Fibroblast of lung (primary cell): ENCODE measurements at places on chromosomes 5 and 9. TPM values are rescaled to one million over a fixed set of nuclear protein-coding genes. Genes with fewer than 3 reads are reported as not detected.

IFNB1 gene
- total RNA-seq = under 0.01 and 0.17 TPM in 2 replicates

PCDHB11 gene
- 0.77 and 1.7 TPM in 2 replicates for total RNA-seq

PRR16 gene
- total RNA-seq = 3.1 and 7.3 TPM in 2 replicates

SCGB3A2 gene
- not detected in 2 replicates for total RNA-seq

GALNT12 gene
- 18.2 and 27.2 TPM in 2 replicates for total RNA-seq

SYK gene
- not detected in 2 replicates for total RNA-seq

PHF19 gene
- 22.1 and 38.3 TPM in 2 replicates for total RNA-seq

GLDC gene
- 0.51 and 0.83 TPM in 2 replicates for total RNA-seq

FOXD4L4 gene
- 0.26 TPM in 1 of 2 replicates, not detected in the other for total RNA-seq

SPINK13 gene
- not detected in 2 replicates for total RNA-seq

SLC22A5 gene
- 7.7 and 8.8 TPM in 2 replicates for total RNA-seq

C8G gene
- total RNA-seq = 1.2 TPM in 1 of 2 replicates, not detected in the other

NUTM2F gene
- total RNA-seq = not detected in 2 replicates

LHX6 gene
- total RNA-seq = not detected in 2 replicates

COL15A1 gene
- total RNA-seq = 41.0 and 43.9 TPM in 2 replicates

FNBP1 gene
- total RNA-seq = 33.6 and 44.3 TPM in 2 replicates

FST gene
- 129 and 759 TPM in 2 replicates for total RNA-seq

HCN1 gene
- not detected in 2 replicates for total RNA-seq

PCDHGA5 gene
- total RNA-seq = 1.5 and 2.6 TPM in 2 replicates

CDH10 gene
- under 0.01 and 0.17 TPM in 2 replicates for total RNA-seq

PKD2L2 gene
- total RNA-seq = 0.26 TPM in 1 of 2 replicates, not detected in the other

GMCL2 gene
- total RNA-seq = under 0.01 TPM in 2 replicates

PCSK1 gene
- not detected in 2 replicates for total RNA-seq

RAD23B gene
- 101 and 156 TPM in 2 replicates for total RNA-seq

CXCL14 gene
- 0.17 and 0.26 TPM in 2 replicates for total RNA-seq

PAEP gene
- not detected in 2 replicates for total RNA-seq

CDC25C gene
- total RNA-seq = 0.26 and 3.0 TPM in 2 replicates

LRRC26 gene
- total RNA-seq = not detected in 2 replicates

INSL6 gene
- not detected in 2 replicates for total RNA-seq

FGFR4 gene
- total RNA-seq = 12.6 and 13.6 TPM in 2 replicates

PCDHGB2 gene
- total RNA-seq = 3.1 and 4.6 TPM in 2 replicates

PDLIM7 gene
- total RNA-seq = 55.2 and 65.2 TPM in 2 replicates

NFIB gene
- 36.3 and 56.0 TPM in 2 replicates for total RNA-seq

HRCT1 gene
- 0.26 and 1.2 TPM in 2 replicates for total RNA-seq

TOR1A gene
- 31.1 and 31.5 TPM in 2 replicates for total RNA-seq

SH2D3C gene
- total RNA-seq = 0.26 TPM in 1 of 2 replicates, not detected in the other

WNT8A gene
- total RNA-seq = not detected in 2 replicates

GNA14 gene
- total RNA-seq = 0.26 and 0.50 TPM in 2 replicates

VAV2 gene
- total RNA-seq = 15.2 and 17.7 TPM in 2 replicates

ALDOB gene
- not detected in 2 replicates for total RNA-seq

PRR7 gene
- total RNA-seq = 2.1 and 2.3 TPM in 2 replicates

IL5 gene
- total RNA-seq = not detected in 2 replicates

SRD5A1 gene
- 11.0 and 20.6 TPM in 2 replicates for total RNA-seq

DNM1 gene
- 11.8 and 30.4 TPM in 2 replicates for total RNA-seq

PCDHB7 gene
- 1.0 and 1.5 TPM in 2 replicates for total RNA-seq

PCDHGA9 gene
- 2.6 and 4.8 TPM in 2 replicates for total RNA-seq

PAM gene
- 241 and 405 TPM in 2 replicates for total RNA-seq

FCN2 gene
- not detected in 2 replicates for total RNA-seq
